ENCODE measurements at places on chromosomes 3 and 15.

- DNase-seq = peak; percentile 88
Observed at GRCh38 chr15:77118882-77119321, 48.0 kb upstream of the TSPAN3 start.

- no peak for DNase-seq
Observed at GRCh38 chr3:157861076-157861765, 245.0 kb downstream of the SHOX2 start.

DNA sequence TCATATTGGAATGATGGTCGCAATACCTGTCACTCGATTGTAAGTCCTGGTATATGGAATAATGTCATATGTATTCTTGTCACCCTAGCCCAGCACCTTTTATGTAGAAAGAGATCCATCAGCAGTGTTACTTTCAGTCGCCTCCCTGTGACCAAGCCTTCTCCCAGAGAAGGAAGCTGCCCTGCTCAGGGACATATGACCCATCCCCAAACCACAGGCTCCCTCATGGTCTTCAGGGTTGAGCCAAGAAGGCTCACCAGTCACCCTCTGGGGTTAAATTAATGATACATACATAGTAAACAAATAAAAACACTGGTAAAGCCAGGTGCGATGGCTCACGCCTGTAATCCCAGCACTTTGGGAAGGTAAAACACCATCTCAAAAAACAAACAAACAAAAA lies 4.6 kb upstream of the MFGE8 start:
- no peak for DNase-seq

GRCh38 chr15:57924598-57924997 lies 140.9 kb downstream of the ALDH1A2 start:
- no peak for DNase-seq

GRCh38 chr3:57855281-57855680 lies 99.2 kb downstream of the SLMAP start:
- DNase-seq = peak; percentile 15

DNA sequence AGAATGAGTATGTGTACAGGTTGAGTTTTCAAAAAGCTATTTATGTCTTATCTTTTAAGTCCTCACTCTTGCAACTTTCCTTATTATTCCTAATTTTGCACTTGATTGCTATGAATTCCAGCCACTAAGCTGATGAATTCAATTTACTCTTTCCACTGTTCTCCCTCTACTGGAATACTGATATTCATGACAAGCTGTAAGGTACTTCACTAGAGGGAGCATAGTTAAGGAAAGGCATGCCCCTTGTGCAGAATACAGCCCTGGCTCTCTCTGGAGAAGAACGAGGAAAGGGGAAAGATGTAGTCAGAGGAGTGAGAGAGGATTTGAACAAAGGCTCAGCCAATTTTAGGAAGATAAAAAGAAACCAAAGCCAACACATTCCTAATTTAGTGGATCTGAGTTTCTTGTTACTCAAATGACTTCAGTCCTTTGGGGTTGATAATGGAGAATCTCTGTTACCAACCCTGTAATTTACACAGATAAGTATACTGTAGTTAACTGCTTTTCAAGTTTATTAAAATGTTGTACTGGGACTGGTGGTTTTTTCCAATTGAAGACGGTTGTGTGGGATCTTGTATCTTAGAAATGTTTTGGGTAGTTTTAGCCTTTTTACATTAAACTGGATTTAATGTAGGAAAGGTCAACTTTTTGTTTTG lies 4.0 kb downstream of the SCAANT1 start:
- peak; percentile 67 for DNase-seq

- peak; percentile 17 for DNase-seq
Observed at GRCh38 chr3:75048650-75049049, 434.2 kb upstream of the CNTN3 start.

DNA sequence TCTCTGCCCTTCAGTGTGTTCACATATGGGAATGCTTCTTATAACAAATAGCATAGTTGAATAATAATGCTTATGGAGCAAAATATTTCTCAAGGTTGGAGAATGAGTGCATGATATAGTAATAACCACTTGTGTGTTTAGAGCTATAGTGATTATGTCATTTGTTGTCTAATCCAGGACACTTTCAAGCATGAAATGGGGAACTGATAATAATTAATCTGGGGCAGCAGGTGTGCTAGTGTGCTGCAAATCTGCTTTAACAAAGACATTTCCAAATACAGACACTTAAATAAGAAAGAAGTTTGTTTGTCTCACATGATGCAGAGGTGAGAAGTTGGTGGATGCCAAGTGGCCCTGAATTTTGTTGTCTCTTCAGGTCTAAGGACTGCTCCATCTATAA lies 579.3 kb upstream of the GRM7 start:
- no peak for DNase-seq

DNA sequence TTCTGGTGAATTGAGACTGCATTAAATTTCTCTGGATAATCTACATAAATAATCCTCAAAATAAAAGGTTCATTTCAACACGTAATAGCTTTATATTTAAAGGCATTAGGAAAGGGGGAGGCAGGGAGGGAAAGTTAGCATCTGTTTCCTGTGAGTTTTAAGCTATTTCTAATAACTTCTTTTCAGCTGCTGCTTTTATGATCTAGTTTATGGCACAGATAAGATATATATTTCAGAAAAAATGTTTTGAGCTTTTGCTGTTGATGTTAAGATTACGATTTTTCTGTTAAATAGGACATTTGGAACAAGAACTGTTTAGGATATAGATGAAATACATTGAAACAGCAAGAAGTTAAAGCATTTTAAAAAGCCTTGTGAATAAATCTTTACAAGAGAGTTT lies 30.0 kb downstream of the UBE2E1 start:
- no peak for DNase-seq

DNA sequence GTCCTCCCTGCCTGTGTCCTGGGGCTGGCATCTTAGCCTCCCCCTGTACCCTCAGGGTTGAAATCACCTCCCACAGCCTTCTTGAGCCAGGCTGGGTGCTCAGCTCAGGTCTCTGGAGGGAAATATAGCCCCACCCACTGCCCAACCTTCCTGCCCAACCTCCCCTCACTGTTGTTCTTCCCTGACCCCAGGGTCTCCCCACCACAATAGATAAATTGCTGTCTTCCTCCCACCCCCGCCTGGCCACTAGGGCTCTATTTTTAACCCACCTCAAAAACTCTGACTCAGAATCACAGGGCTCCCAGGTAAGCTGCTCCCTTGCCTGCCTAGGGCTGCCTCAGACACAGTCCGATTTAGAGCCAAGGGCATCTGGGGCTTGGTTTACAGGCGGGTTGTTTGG lies 15.0 kb downstream of the HCN4 start:
- DNase-seq = no peak

- peak; percentile 76 for DNase-seq
Observed at GRCh38 chr3:133821767-133822638, 16.4 kb downstream of the SRPRB start.

GRCh38 chr3:191244242-191244867 lies 45.3 kb downstream of the OSTN start:
- DNase-seq = peak; percentile 56

GRCh38 chr3:115623044-115623868 lies at the start of gene GAP43:
GAP43 (plus strand) TSS chr3:115623510; CDS start chr3:115623690, 180 bp downstream.
- DNase-seq = peak; percentile 87

GRCh38 chr15:29773000-29773399 lies 49.3 kb downstream of the TJP1 start:
- no peak for DNase-seq

DNA sequence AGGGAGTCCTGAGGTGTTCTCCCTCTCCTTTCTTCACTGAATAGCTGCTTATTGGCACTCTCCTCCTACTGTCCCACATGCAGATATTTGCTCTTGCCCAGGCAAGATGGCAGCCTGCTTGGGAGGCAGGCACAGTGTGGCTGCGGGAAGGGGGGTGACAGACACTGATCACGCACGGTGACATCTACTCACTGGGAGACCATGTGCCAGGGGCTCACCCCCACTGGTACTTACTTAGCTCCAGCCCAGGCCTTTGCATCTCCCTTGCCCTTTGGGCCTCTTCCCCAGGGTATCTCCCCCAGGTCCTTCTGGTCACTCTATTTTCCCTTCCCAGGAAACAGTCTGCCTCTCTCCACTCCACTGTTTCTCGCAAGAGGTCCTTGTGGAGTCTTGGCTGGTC lies 6.4 kb downstream of the PLA2G4E start:
- no peak for DNase-seq

GRCh38 chr15:48456134-48456533 lies 124.9 kb downstream of the DUT start:
- peak; percentile 59 for DNase-seq

- DNase-seq = peak; percentile 80
Observed at GRCh38 chr3:63762180-63762579, 56.9 kb upstream of the C3orf49 start.

- DNase-seq = no peak
Observed at GRCh38 chr3:48644898-48645760, 9.9 kb upstream of the SLC26A6 start.

DNA sequence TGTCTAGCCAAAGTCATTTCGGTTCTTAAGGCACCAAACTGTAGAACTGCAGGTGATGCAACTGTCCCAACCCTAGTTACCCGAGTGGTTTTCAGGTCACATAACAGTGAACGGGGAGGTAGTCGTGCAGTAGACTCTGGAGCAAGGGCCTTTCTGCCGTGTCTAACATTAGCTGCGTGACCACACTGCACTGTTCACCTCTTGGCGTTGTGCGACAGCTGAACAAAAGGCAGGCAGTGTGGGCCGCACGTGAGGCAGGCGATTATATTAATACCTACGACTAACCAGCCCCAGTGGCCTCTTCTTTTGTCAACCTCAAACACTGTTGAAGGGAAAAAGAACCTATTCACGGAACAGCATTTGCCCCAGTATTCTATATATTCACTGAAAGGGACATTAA lies 2.8 kb downstream of the LRRN1 start:
- DNase-seq = no peak

- DNase-seq = peak; percentile 63
Observed at GRCh38 chr3:169285057-169286033, 378.2 kb downstream of the MECOM start.

DNA sequence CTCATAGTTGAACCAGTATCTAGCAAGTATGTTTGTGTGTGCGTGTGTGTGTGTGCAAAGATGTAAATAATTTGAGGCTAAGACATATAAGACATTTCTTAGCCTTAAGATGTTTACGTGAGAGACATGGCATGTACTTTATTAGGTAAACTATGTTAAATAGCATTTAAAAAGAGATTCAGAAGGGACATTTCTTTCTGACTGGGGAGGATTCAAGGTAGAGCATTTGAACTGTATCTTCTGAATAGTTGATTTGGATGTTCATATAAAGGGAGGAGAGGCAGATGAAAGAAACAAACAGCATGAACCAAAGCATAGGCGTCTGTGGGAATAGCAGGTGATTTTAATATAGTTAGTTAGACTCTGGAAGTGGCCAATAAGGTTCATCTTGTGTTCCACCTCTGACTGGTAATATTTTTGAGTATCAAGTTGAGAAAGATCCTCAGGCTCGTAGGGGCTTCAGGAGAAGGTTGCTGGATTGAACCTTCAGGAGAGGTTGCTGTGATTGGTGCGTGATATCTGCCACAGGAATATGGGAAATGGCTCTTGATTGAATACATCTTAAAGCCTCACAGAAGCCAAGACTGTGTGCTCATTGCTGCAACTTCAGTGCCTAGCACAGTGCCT lies 12.6 kb downstream of the NFKBIZ start:
- DNase-seq = peak; percentile 22

DNA sequence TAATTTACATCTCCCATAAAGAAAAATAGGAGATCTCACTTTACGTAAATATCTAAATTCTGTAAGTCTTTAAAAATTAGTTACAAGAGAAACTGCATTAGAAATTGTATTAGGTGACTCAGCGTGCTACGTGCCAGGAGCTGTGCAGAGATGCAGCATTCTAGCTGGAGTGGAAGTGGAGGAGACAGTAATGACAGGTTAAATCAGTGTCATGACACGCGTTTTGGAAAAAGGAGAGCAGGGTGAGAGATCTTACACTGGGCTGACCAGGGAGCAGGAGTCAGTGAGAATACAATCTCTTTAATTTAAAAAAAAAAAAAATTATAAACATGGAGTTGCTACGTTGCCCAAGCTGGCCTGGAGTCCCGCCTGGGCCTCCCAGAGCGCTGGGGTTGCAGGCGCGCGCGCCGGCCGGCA lies 635 bp downstream of the TUBGCP5 start:
- DNase-seq = peak; percentile 62

DNA sequence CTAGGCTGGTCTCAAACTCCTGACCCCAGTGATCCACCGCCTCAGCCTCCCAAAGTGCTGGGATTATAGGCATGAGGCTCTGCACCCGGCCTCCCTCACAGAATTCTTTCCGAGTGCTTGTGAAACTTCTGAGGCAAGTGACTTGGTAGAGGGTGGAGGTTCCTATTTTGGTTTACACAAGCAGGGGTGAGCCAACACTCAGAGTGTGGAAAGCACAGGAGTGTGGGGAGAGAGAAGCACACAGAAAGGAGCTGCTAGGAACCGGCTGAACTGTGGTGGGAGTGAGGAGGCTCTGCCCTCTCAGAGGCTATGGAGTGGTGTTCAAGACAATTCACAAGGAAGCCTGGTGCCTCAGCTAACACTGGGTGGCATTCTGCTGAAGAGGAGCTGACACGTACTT lies 7.7 kb downstream of the CAPN3 start:
- DNase-seq = peak; percentile 43

DNA sequence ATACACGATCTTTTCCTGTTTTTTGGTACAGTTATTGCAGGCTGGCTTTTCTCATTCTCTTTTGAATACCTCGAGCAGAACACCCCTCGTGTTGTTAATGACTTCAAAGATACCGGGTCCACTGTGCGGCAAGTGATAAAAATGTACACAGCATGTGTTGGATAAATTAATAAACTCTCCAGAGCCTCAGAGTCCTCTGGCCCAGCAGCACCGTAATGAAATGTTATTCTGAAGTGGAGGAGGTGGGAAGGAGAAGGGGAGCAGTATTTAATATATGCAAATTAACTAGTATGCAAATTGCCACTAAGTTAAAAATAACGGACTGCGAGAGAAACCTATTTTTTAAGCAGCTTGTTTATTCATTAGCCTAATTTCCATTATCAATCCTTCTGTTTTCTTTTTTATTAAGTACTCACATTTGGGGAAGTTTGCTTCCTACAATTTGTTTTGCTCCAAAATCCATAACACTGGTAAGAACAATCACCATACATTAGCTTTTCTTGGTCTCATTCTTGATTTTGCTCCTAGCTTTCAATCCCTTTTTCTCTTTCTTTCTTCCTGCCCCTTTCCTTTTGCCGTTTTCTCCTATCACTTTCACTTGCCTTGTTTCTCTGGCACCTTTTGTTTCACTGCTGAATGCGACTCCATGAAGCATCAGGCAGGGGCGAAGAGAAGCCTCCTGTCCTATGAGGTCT lies 462.3 kb upstream of the PPP2R3A start:
- no peak for DNase-seq

DNA sequence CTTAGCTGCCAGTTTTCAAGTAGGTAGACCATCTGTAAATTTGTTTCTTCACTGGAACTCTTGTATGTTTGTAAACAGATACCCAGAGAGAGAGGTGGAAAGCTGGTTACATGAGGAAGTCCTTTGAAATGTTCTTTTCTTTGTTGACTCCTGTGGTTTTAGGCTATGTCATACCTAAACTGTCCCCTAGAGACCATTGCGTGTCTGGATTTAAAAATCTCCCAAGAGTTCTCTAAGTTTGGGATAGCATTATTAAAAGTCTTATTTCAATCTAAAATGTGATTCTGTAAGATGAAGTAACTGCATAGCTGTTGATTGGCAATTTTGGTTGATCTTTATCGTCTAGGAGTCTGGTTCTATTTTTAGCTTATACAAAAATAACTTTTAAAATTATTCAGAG lies 127.2 kb downstream of the GHSR start:
- DNase-seq = peak; percentile 21
